ENCODE measurements at places on chromosomes 3 and 15.

DNA sequence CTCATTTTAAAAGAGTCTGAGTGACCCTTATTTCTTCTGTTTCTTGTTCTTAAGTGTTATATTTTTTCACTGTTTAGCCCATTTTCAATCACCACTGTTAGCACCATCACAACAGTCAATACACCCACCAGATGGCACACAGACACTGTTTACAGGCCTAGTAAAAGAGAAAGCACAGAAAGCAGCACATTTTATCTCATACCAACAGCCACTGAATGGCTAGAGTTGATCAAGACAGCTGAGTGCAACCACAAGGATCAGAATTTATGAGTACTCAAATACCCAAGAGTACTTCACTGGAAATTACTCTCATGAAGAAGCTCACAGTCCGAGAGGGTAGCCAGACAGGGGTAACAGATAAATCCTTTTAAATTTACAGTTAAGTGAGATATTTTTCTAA is 127.0 kb downstream of the TFDP2 start:
- no peak overlapping the region for H3K4me3 ChIP-seq
- no peak for DNase-seq
- no peak overlapping the region for H3K27ac ChIP-seq
- peaks cover 2% of the 10 kb centered on the region for H3K36me3 ChIP-seq
- H3K4me1 ChIP-seq, result peaks cover 33% of the 10 kb centered on the region

- no peak for DNase-seq
- H3K27me3 ChIP-seq, result peaks cover 16% of the 10 kb centered on the region
- no peak overlapping the region for H3K27ac ChIP-seq
- no peaks in the 10 kb centered on the region for H3K36me3 ChIP-seq
Measured at GRCh38 chr3:159783780-159784742, 204.6 kb upstream of the IL12A start.

- no peaks in the 10 kb centered on the region for H3K27me3 ChIP-seq
- no peaks in the 10 kb centered on the region for H3K4me1 ChIP-seq
- H3K36me3 ChIP-seq, result no peaks in the 10 kb centered on the region
- no peak overlapping the region for H3K27ac ChIP-seq
- no peak for DNase-seq
- H3K4me3 ChIP-seq, result no peak overlapping the region
Measured at GRCh38 chr15:87986776-87987175, 269.8 kb downstream of the NTRK3 start.

- peak; percentile 43 for DNase-seq
- H3K4me3 ChIP-seq, result peak overlapping the region; percentile 87
- peaks cover 70% of the 10 kb centered on the region for H3K4me1 ChIP-seq
- peak overlapping the region; percentile 94 for H3K27ac ChIP-seq
- no peaks in the 10 kb centered on the region for H3K27me3 ChIP-seq
Measured at GRCh38 chr3:129439226-129439816, 427 bp downstream of the MBD4 start.

DNA sequence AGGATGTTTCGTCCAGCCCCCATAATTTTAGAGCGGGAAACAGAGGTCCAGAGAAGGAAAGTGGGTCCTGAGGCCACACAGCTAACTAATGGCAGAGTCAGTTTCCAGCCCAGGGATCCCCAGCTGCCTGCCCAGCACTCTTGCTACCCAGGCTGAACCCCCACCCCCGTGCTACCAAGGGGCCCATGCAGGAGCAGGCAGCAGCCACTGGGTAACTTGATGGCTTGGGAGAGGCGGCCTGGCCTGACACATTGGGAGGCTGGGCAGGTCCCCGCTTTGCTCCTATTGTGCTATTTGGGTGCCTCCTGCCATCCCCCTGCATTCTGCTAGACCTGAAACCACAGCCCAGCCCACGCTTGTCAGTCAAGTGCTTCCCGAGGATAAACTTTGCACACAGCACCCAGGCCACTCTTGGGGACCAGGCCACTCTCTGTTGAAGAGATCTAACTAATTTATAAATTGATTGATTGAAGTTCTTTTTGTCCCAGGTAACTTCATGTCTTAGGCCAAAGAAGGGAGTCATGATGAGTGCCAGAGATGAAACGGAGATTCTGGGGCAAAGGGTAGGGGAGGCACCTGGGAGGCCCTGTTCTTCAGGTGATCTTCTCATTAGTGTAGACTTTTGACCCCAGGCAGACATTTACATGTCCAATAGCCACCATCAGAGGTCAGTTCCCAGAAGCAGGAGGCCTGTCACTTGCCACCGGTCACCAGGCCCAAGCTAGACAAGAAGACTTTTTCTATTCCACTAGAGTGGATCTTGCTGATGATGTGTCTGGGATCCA is 7.0 kb downstream of the PAK6 start:
- H3K4me3 ChIP-seq, result no peak overlapping the region
- H3K4me1 ChIP-seq, result peaks cover 4% of the 10 kb centered on the region
- H3K27me3 ChIP-seq, result peaks cover 10% of the 10 kb centered on the region
- H3K36me3 ChIP-seq, result no peaks in the 10 kb centered on the region
- DNase-seq, result no peak

- H3K4me3 ChIP-seq, result no peak overlapping the region
- no peak overlapping the region for H3K27ac ChIP-seq
- H3K4me1 ChIP-seq, result peaks cover 8% of the 10 kb centered on the region
- no peaks in the 10 kb centered on the region for H3K27me3 ChIP-seq
- H3K36me3 ChIP-seq, result no peaks in the 10 kb centered on the region
- DNase-seq, result peak; percentile 9
Measured at GRCh38 chr3:11914041-11914440, 67.4 kb upstream of the TAMM41 start.

DNA sequence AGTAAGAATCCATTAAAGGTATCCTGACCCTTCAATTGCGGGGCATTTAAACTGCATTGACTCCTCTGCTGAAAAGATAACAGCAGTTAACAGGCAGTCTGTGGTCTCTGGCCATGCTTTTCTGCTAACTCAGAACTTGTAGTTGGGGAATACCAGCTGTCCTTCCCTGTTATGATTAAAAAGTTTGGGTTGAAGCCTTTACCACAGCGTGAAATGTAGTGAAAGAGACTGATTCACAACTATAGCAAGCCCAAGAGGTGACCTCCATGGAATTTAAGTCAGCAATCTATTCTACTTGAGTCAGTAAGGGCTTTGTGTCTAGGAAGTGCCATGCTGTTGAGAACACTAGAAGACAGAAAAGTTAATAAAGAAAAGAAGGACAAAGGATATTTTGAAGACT is 1037.3 kb downstream of the SI start:
- no peak for DNase-seq
- no peaks in the 10 kb centered on the region for H3K36me3 ChIP-seq
- H3K4me3 ChIP-seq, result no peak overlapping the region
- no peaks in the 10 kb centered on the region for H3K27me3 ChIP-seq
- no peaks in the 10 kb centered on the region for H3K4me1 ChIP-seq

DNA sequence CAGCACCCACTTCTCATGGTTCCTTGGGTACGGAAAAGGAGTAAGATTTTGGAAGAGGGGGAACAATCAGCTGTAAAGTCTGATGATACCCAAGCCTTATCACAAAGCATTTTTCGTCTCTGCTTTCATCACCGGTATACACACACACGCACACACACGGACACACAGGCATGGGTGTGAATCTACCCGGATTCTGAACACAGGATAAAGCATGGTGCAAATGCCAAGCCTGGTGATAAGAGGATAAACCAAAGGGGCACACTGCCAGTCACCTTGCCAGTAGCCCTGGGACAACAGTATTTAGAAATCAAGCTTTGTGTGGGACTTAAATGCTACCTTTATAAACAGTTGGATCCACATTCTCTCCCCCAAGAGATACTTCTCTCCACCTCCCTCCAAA is 22.2 kb downstream of the FAM174B start:
- DNase-seq, result no peak
- H3K36me3 ChIP-seq, result no peaks in the 10 kb centered on the region
- H3K27me3 ChIP-seq, result peaks cover 4% of the 10 kb centered on the region
- H3K27ac ChIP-seq, result no peak overlapping the region
- H3K4me1 ChIP-seq, result peaks cover 9% of the 10 kb centered on the region

DNA sequence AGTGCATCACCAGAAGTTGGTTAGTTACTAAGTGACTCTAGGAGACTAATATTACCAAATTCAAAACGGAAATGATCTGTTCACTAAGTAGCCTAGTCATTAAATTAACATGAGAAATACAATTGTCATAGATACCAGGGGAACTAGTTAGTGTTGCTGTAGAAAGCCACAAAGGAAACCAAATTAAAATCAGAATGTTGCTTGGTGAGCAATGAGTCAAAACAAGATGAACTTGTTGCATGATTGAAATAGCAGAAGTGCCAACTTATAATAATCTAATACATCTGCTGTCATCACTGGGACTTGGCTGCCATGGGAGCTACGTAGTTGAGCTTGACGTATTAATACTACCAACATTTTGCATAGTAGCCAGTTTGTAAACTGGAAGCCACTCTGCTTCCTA is 458.1 kb downstream of the DIPK2A start:
- H3K36me3 ChIP-seq, result no peaks in the 10 kb centered on the region
- no peaks in the 10 kb centered on the region for H3K4me1 ChIP-seq
- no peaks in the 10 kb centered on the region for H3K27me3 ChIP-seq
- no peak overlapping the region for H3K4me3 ChIP-seq

DNA sequence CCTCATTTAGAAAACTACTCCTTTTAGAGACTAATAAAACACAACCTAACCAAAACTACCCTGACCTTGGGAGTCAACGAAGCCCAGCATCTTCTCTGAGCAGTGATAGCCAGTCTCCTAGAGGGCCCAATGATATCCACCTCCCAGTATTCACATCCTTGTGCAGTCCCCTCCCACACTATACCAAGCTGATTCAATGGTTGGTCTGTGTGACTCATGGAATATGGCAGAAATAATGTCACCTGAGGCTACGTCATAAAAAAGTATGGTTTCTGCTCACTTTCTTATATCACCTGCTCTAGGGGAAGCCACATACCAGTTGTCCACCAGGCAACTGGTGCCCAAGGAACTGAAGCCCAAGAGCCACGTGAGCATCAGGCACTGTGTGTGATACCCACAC is 21.4 kb upstream of the USF3 start:
- H3K4me1 ChIP-seq, result peaks cover 4% of the 10 kb centered on the region
- no peak for DNase-seq
- no peaks in the 10 kb centered on the region for H3K27me3 ChIP-seq
- peaks cover 40% of the 10 kb centered on the region for H3K36me3 ChIP-seq
- H3K27ac ChIP-seq, result no peak overlapping the region
- no peak overlapping the region for H3K4me3 ChIP-seq

GRCh38 chr3:50582083-50582482 is 12.8 kb downstream of the HEMK1 start:
- no peak for DNase-seq
- H3K27ac ChIP-seq, result no peak overlapping the region
- H3K4me3 ChIP-seq, result no peak overlapping the region
- peaks cover 42% of the 10 kb centered on the region for H3K4me1 ChIP-seq
- no peaks in the 10 kb centered on the region for H3K27me3 ChIP-seq

- peak overlapping the region; percentile 70 for H3K4me3 ChIP-seq
- peak overlapping the region; percentile 12 for H3K27ac ChIP-seq
- peaks cover 1% of the 10 kb centered on the region for H3K27me3 ChIP-seq
- H3K36me3 ChIP-seq, result peaks cover 25% of the 10 kb centered on the region
- peaks cover 43% of the 10 kb centered on the region for H3K4me1 ChIP-seq
Measured at GRCh38 chr3:150412561-150413231, 4.6 kb downstream of the TSC22D2 start.

DNA sequence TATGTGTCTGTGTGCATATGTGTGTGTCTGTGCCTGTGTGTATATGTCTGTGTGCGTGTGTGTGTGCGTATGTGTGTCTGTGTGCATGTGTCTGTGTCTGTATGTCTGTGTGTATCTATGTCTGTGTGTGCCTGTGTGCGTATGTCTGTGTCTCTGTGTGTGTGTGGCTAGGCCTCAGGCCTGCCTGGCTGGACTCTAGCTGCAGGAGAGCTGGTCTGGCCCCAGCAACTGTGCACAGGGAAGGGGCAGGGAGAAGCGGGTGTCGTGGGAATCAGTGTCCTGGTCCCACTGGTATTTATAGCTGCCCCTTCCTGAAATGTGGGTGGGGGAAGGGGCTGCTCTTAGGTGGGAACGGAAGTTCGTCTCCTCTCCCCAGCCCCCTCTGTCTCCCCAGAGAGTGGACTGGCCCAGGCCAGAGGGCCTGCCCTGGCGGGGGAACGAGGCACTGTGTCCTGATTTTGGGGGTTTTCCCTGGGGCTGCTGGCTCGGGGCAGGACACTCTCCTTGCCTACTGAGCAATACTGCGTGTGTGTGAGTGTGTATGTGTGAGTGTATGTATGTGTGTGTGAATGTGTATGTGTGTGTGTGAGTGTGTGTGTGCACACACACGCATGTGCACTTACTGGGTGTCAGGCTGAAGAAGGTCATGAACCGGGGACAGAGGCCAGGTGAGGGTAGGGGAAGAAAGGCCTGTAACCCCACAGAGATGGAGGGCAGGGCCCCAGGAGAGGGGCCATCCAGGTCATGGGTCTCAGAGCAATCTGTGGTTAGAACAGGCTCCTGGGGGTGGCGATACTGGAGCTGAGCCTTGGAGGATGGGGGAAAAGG is 6.6 kb downstream of the CSPG4 start:
- no peak for DNase-seq
- H3K4me1 ChIP-seq, result no peaks in the 10 kb centered on the region
- no peak overlapping the region for H3K27ac ChIP-seq

GRCh38 chr15:80849308-80849707 is 70.1 kb downstream of the CEMIP start:
- no peak overlapping the region for H3K4me3 ChIP-seq
- H3K27me3 ChIP-seq, result peaks cover 18% of the 10 kb centered on the region
- H3K36me3 ChIP-seq, result no peaks in the 10 kb centered on the region
- no peak for DNase-seq

- no peak overlapping the region for H3K27ac ChIP-seq
- peaks cover 7% of the 10 kb centered on the region for H3K4me1 ChIP-seq
- DNase-seq, result no peak
- peaks cover 13% of the 10 kb centered on the region for H3K27me3 ChIP-seq
- H3K4me3 ChIP-seq, result no peak overlapping the region
Measured at GRCh38 chr15:42118650-42119445, 24.5 kb upstream of the PLA2G4D start.

DNA sequence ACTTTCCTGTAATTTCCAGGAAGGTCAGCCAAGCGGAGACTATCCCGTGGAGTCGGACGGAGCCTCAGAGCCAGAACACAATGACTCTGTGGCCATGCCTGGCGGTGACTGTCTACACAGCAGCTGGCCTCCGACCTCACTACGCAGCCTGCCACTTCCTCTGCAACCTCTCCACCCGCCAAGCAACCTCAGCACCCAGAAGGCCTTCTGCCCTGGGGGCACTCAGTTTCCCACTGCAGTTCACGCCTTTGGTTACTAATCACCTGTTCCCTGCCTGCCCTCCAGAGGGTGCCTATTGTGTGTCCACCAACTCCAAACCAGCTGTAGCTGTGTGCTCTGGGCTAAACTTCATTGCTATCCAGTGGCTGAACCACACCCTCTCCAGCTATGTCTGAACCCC is 44.0 kb downstream of the TM2D3 start:
- H3K27ac ChIP-seq, result no peak overlapping the region
- no peak overlapping the region for H3K4me3 ChIP-seq
- H3K36me3 ChIP-seq, result no peaks in the 10 kb centered on the region
- no peak for DNase-seq
- H3K27me3 ChIP-seq, result peaks cover 3% of the 10 kb centered on the region

DNA sequence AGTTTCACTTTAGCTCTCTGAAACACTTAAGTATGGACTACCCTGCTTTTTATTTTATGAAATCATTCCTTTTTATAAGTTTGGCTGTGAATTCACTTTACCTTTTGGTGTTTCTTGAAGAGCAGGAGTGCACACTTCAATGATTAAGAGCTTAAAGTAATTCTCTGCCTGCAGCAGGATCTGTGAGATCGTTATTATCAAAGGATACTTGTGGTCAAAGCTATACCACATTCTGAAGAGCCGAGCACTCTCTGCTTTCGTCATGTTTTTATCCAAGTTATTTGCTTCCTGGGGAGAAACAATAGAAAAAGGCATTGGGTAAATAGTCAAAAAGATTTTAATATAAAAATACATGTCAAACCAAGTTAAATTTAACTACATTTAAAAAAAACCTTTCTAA is 243.7 kb downstream of the CHST2 start:
- H3K36me3 ChIP-seq, result peaks cover 4% of the 10 kb centered on the region
- no peaks in the 10 kb centered on the region for H3K27me3 ChIP-seq
- H3K27ac ChIP-seq, result no peak overlapping the region
- DNase-seq, result no peak
- peaks cover 17% of the 10 kb centered on the region for H3K4me1 ChIP-seq
- no peak overlapping the region for H3K4me3 ChIP-seq

All from activated CD4-positive, alpha-beta memory T cell treated with anti-CD3 and anti-CD28 coated beads, Interleukin-2, amount 10 ng/mL, durations not matched to agents 7 days and 5 days (primary cell).